ENCODE measurements at places on chromosomes 7 and 10.

- DNase-seq: no peak
Observed at GRCh38 chr7:18901351-18901750, 216.1 kb downstream of the TWIST1 start.

GRCh38 chr10:123795196-123795780 lies 96.3 kb downstream of the CPXM2 start:
- no peak for DNase-seq

- no peak for DNase-seq
Observed at GRCh38 chr10:119465085-119465484, 77.4 kb downstream of the RGS10 start.

DNA sequence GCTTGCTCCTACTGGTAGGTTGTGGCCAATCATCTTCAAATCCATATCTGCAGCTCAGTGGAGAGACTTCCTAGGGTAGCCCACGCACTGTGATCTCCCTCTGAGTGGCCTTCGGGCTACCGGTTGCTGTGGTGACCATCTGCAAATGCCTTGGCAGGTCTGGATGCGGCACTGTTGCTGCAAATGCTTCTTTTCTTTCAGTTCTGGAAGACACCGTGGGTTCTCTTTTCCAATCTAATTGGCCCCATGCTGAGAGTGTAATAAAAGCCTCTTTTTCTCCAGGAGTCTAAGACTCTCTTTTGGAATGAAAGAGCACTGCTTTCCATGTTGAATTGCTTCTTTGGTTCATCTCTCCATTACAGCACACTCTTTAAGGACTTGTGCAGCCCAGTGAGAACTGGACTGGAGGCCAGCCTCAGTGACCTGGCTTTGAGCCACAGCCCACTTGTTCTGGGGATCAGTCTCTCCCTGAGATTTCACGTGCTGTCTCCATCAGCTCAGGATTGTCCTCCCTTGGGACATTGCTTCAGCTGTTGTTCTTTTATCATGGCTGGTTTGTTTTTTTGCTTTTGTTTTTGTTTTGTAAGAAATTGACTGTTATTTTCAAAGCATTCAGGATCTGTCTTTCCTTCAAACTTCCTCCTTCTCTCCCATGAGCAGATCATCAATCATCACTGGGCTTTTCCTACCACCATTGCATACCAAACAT lies 286.6 kb downstream of the BMPER start:
- no peak for DNase-seq

Data from CD4-positive, alpha-beta T cell treated with Interleukin-4 for 4 hours (primary cell).